ENCODE measurements at places on chromosomes 16 and 17.
A peak's percentile ranks its signal among the peaks of the same experiment; 100 is the strongest.

DNA sequence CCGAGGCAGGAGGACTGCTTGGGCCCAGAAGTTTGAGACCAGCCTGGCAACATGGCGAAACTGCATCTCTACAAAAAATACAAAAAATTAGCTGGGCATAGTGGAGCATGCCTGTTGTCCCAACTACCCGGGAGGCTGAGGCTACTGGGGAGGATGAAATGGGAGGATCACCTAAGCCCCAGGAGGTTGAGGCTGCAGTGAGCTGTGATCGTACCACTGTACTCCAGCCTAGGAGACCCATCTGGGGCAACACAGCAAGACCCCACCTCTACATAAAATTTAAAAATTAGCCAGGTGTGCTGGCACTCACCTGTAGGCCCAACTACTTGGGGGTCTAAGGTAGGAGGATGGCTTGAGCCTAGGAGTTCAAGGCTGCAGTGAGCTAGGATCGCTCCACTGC is 1.8 kb downstream of the PAM16 start:
- H3K4me1 ChIP-seq: peaks cover 4% of the 10 kb centered on the region
- no peak overlapping the region for H3K27ac ChIP-seq
- H3K36me3 ChIP-seq: no peaks in the 10 kb centered on the region
- no peak for DNase-seq
- H3K27me3 ChIP-seq: peaks cover 6% of the 10 kb centered on the region
- no peak overlapping the region for H3K4me3 ChIP-seq

- DNase-seq: no peak
- H3K4me1 ChIP-seq: no peaks in the 10 kb centered on the region
These were observed 55.5 kb downstream of the ANKFY1 start for GRCh38 chr17:4208238-4208637.

DNA sequence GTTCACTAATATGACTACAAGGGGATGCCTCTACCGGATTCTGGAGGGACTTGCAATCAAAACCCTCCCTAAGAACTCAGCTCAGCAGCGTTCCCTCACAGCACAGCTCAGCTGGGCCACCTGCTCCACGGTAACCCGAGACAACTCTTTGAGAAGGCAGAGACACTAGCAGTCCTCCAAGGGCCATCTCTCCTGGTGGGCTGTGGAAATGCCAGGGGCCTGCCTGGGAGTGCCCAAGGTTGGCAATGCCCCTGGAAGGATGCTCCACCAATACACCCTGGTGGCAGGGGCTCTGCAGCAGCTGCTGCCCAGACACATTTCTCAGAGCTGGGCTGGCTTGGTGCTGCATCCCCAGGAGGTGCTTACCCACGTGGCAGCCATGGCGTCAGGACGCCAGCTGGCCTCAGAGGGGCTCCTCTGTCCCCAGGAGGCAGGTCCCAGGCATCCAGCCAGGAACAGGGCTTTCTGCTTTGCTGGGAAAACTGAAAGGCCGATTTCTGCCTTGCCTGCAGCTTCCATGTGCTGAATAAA is 16.5 kb downstream of the CDIP1 start:
- no peaks in the 10 kb centered on the region for H3K36me3 ChIP-seq
- peak overlapping the region; percentile 43 for H3K27ac ChIP-seq
- H3K4me3 ChIP-seq: no peak overlapping the region
- H3K27me3 ChIP-seq: no peaks in the 10 kb centered on the region
- H3K4me1 ChIP-seq: peaks cover 15% of the 10 kb centered on the region
- DNase-seq: peak; percentile 54

DNA sequence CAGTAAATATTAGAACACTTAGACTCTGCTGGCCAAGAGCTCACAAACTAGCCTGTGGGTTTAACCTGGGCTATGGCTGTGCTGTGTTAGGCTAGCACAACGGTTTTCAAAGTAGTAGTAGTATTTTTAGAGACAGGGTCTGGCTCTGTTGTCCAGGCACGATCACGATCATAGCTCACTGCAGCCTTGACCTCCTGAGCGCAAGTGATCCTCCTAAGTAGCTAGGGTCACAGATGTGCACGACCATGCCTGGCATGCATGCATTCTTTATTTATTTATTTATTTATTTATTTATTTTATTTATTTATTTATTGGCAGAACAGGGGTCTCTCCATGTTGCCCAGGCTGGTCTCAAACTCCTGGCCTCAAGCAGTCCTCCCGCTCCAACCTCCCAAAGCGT is 10.3 kb downstream of the MRPL27 start:
- no peaks in the 10 kb centered on the region for H3K36me3 ChIP-seq
- peaks cover 14% of the 10 kb centered on the region for H3K4me1 ChIP-seq
- H3K4me3 ChIP-seq: no peak overlapping the region
- H3K27ac ChIP-seq: no peak overlapping the region

GRCh38 chr16:87201052-87201451 is 116.1 kb downstream of the C16orf95 start:
- no peak overlapping the region for H3K27ac ChIP-seq
- no peak overlapping the region for H3K4me3 ChIP-seq
- DNase-seq: no peak
- H3K27me3 ChIP-seq: no peaks in the 10 kb centered on the region
- no peaks in the 10 kb centered on the region for H3K36me3 ChIP-seq

DNA sequence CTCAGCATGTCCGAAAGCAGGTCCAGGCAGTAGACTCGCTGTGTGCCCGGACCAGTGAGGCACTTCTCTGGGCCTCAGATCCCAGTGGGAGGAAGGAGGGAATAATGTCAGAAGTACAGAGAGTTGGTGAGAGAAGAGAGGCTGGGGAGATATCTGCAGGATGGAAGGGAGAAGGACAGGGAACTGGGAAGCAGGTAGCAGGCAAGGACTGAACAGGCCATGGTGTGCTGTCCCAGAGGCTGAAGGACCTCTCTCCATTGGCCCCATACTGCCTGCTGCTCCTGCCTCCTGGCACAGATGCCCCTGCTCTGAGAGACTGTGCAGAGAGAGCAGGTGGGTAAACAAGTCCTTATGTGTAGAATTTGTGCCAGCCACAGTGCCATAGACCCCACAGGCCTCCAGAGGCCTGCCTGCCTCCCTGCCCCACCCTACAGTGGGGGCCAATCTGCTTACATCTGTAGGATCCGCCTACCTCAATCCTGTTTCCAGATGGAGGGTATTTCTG is 34.2 kb upstream of the CRHR1 start:
- no peak overlapping the region for H3K4me3 ChIP-seq
- H3K4me1 ChIP-seq: peaks cover 22% of the 10 kb centered on the region
- no peak for DNase-seq
- H3K27me3 ChIP-seq: peaks cover 81% of the 10 kb centered on the region
- no peak overlapping the region for H3K27ac ChIP-seq

DNA sequence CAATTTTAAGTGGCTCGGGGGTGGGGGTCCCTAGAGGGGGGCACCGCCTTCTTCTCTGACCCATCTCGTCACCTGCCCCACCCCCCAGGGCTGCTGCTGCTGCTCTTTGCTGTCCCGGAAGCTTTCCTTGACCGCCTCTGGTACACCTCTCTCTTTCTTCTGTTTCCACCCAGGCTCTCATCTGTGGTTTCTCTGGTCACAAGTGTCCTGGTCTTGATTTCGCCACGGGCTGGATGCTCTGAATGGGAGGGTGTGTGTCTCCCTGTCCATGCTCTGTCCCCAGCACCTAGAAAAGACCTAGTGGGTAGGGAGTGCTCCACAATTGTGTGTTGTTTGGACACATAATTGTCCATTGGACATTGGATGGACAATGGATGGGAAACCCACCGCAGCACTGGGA is 134.7 kb upstream of the CIBAR2 start:
- peaks cover 9% of the 10 kb centered on the region for H3K4me1 ChIP-seq
- H3K27me3 ChIP-seq: no peaks in the 10 kb centered on the region
- no peaks in the 10 kb centered on the region for H3K36me3 ChIP-seq
- no peak for DNase-seq

DNA sequence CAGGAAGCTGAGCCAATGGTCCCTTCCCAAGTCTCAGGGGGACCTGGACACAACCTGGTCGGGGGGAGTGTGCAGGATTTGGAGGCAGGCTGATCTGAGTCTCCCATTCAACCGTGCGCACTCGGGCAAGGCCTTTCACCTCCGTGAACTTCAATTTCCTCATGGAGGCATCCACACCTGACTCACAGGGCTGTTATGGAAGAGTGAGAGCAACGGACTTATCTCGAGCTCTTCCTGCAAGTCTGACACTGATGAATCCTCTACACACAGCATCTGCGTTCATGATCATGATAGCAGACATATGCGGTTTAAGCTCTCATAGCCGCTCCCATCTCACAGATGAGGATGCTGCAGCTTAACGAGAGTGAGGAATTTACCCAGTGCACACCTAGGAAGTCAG is 21.6 kb downstream of the TIMM22 start:
- H3K27ac ChIP-seq: no peak overlapping the region
- no peaks in the 10 kb centered on the region for H3K36me3 ChIP-seq
- no peak for DNase-seq
- H3K4me3 ChIP-seq: no peak overlapping the region
- H3K27me3 ChIP-seq: no peaks in the 10 kb centered on the region

GRCh38 chr17:66306446-66306845 is 4.0 kb downstream of the PRKCA start:
- H3K27ac ChIP-seq: no peak overlapping the region
- peaks cover 35% of the 10 kb centered on the region for H3K4me1 ChIP-seq
- no peaks in the 10 kb centered on the region for H3K36me3 ChIP-seq
- H3K27me3 ChIP-seq: peaks cover 55% of the 10 kb centered on the region

DNA sequence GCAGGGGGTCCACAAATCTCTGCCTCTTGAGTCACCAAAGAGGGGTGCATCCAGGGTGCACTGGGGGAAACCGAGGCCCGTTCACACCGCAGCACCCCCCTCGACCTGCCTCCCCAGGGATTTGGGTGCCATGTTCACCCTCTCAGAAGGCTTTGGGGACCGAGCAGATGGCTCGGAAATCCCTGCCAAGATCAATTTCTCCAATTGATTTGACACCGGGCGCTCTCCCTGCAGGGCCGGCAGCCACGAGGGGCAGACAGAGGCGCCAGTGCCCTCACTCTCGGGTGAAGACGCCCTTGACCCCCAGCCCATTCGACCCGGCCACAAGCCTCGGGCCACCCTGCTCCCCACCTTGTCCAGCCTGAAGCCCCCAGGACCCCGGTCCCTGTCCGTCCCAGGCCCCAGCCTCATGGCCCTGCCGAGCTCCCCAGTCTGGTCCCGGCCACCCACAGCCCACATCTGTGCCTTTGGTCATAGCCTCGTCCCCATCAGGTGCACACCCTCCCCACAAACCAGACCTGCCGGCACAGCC is 9.3 kb downstream of the SSTR5 start:
- no peak for DNase-seq
- H3K27me3 ChIP-seq: no peaks in the 10 kb centered on the region
- no peak overlapping the region for H3K4me3 ChIP-seq
- H3K4me1 ChIP-seq: peaks cover 7% of the 10 kb centered on the region
- H3K36me3 ChIP-seq: no peaks in the 10 kb centered on the region

DNA sequence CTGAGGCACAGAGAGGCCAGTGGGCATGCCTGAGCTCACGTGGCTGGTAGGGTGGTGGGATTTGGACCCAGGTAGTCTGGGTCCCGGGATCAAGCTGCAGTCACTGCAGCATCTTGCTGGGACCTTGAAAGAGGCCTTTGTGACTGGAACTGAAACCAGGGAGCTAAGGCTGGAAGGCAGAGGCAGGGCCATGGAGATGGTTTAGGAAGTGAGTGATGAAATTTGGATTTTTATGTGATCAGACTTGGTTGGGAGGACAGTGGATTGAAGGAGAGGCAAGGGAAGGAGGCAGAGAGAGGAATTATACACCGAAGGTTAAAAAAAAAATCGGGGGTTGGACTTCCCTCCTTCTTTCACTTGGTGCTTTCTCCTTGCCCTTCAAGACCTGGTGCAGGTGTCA is 255.4 kb upstream of the CACNG5 start:
- no peak overlapping the region for H3K4me3 ChIP-seq
- no peaks in the 10 kb centered on the region for H3K36me3 ChIP-seq
- no peak overlapping the region for H3K27ac ChIP-seq
- H3K27me3 ChIP-seq: no peaks in the 10 kb centered on the region

GRCh38 chr17:68468788-68469187 is 11.5 kb upstream of the WIPI1 start:
- no peaks in the 10 kb centered on the region for H3K27me3 ChIP-seq
- no peak overlapping the region for H3K27ac ChIP-seq
- no peak for DNase-seq
- no peaks in the 10 kb centered on the region for H3K36me3 ChIP-seq
- no peak overlapping the region for H3K4me3 ChIP-seq
- H3K4me1 ChIP-seq: no peaks in the 10 kb centered on the region

DNA sequence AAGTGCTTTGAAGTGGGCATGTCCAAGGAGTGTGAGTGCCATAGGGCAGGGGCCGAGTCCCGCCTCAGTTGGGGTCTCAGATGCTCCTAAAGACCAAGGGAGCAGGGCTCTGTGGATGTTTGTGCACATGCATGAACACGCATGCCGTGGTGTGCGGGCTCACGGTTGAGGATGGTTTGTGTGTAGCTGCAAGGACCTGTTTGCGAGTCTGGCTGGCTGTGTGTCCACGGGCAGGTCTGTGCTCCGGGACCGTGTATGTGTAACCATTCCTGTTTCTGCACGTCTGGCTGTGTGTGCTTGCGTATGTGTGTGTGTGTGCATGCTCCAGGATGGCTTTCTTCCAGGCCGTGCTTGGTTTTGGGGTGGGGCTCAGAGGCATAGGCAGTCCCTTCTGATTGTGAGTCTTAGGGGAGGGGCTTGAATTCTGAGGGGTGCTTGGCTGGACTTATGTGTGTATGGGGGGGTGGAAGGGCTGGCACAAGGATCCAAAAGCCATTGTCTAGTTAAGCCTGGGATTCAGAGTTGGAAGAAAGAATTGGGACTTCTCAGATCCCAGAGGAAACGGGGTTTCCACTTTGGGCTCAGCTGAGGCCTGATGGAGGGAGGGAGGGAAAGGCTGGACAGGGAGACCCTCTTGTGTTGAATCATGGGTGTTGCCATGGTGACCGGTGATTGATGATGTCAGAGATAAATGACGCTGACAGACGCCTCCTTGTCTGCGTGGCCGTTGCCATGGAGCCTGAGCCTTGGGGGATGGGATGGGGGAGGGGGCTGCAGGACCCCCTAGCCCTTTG is 14.4 kb downstream of the GJD3 start:
- H3K4me1 ChIP-seq: peaks cover 58% of the 10 kb centered on the region
- DNase-seq: peak; percentile 90
- peaks cover 16% of the 10 kb centered on the region for H3K27me3 ChIP-seq
- H3K36me3 ChIP-seq: no peaks in the 10 kb centered on the region
- H3K4me3 ChIP-seq: peak overlapping the region; percentile 22

Data from neural progenitor cell (in vitro differentiated cells).